ENCODE measurements at places on chromosomes 1 and 21.
A peak's percentile ranks its signal among the peaks of the same experiment; 100 is the strongest.

GRCh38 chr1:206470692-206471414 is 577 bp downstream of the IKBKE start:
- DNase-seq = no peak

GRCh38 chr1:149962039-149962647 is 25.5 kb upstream of the MTMR11 start:
- peak; percentile 23 for DNase-seq

- no peak for DNase-seq
Measured at GRCh38 chr1:54994355-54994990, 4.3 kb upstream of the BSND start.

GRCh38 chr1:245686006-245686405 is 531.2 kb downstream of the KIF26B start:
- no peak for DNase-seq

DNA sequence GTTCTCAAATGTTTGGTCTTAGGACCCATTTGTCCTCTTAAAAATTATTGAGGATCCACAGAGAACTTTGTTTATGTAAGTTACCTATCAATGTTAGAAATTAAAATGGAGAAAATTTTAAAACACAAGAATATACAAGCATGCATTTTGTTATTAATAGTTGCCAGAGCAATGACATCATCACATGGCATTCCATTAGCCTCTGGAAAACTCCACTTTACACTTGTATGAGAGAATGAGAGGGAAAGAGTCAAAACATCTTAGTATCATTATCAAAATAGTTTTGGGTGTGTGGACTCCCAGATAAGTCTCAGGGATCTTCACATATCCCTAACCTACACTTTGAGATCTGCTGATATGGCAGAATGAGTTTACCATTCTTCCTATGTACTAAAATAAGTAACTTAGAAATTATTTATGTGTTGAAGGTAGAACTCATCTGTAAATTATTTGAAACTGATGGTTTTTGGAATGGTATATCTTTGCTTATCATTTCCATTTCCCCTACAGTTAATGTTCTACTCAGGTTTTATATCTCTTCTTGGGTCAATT is 48.8 kb downstream of the RNF220 start:
- DNase-seq = no peak

GRCh38 chr1:151918156-151918555 is 8.8 kb upstream of the THEM4 start:
- DNase-seq = no peak

DNA sequence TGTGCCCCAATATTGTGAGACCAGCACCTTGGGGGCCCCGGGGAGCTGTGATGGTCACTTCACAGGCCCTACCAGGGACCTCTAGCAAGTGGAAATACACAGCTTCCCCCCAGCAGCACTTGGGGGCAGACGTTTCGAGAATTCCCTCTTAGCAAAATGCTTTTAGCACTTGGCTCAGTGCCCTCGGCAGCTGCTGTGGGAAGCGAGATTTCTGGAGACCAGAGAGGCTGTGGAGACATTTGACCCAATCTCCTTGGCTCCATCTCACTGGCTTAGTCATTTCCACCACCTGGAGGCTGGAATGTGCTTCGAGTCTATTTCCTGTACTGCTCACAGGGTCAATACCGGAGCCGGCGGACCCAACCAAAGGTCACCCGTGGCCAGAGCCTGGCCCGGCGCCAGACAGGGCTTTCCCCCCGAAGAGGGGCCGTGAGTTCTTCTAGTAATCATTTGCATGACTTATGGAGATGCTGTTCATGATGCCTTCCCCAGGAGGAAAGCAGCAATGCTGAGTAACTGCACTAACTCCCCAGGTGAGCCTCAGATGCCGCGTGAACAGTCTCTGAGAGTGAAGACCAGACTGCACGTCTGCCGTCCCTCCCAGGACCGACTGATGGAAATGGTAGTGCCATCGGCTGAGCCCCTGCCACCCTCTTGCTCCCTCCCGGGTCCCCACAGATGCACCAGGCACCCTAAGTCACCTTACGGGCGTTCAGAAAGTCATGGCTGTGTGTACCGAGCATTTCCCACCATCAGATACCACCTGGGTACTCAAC is 4.4 kb upstream of the C2CD2 start:
- peak; percentile 53 for DNase-seq

DNA sequence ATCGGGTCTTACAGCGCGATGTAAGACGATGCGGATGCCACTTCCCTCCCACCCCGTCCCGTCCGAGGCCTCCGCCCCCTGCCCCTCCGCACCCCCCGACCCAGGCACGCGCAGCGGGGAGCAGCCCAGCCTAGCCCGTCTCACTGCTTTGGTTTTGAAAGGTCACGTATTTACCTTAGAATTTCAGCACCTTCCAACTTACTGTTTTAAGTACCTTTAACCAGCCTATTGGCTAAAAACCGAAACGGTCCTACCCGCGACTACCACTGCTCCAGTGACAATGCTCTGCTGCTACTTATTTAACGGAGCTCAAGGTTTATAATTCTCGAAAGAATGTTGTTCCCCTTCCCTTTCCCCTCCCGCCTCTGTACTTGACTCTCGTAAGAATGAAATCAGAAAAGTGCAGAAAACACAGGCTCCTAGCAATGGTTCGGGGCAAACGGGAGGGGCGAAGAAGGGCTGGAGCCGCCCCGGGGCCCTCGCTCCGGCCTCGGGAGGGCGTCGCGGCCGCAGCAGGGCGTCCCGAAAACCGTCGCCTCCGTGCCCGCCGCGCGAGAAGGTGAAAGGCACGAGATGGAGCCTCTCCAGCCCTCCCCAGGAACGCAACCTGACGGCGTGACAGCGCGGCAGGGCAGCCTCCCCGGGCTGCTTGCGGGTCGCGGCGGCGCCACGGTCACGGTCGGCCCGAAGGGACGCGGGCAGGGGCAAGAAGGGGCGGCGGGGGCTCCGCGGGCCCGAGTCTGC is 667 bp downstream of the TMEM50B start:
- no peak for DNase-seq

GRCh38 chr1:30808067-30808662 is 50.6 kb upstream of the LAPTM5 start:
- DNase-seq = no peak

DNA sequence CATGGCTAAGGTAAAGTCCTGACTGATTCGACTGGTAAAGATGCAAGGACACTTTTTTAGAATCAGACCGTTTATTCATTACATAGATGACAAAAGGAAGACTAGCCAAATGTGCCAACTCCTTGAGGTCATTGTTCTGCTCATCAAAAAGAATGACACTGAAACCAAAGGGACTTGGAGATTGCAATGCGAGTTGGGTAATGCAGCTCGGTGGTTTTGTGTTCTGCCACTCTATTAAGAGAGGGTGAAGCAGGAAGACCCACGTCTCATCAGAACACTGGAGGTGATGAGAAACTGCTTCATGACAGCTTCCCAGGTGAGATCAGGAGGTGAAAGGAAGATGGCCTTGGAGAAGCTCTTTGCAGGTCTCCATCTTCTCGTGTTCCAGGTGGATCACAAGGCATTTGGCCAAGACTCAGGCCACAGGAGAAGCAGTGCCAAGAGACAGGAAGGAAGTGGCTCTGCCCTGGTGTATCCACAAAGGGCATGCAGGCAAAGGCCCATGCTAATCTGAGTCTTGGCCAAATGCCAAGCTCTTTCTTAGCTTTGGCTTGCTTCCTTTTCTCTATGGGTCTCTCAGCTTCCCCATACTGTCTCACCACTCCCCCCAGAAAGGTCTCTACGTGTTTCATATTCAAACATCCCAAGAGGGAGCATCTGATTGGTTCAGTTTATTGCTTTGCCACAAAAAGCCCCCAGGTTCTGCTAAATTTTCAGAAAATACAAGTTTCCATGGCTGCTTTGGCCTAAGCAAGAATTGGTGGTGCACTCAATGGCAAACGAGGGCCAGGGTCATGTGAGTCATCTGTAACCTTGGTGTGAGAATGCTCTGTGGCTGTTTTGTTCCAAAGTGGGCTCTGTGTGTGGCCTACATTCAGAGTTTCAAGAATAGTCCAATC is 5.7 kb upstream of the CCT8 start:
- DNase-seq = no peak

DNA sequence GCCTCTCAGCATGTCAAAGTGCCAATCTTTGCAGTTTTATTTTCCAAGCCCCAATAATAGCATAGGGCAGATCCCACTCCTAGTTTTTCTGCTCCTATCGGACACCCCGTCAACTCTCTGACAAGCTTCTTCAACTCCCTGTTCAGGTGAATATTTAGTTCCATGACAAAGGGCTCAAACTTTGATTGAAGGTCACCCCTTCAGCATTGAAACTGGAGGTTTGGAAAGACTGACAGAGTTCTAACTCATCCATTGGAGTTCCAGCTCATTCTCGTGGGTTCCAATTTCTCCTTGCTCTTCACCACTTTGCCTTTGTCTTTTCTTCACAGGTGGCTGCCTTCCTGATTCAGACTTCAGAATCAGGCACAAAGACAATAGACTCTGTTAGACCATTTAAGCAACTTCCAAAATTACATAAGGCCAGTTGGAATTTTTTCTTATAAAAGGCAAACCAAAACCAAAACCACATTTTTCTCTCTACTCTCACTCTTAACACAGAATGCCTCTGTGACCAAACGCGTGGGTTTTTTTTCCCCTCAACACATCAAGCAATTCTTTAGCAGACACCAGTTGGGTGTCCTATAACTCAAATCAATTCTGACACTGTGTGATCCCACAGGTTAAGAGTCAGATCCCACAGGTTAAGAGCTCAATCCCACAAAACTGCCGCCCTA is 169.3 kb upstream of the USP25 start:
- no peak for DNase-seq

GRCh38 chr1:43452789-43453441 is 816 bp downstream of the HYI start:
- no peak for DNase-seq

DNA sequence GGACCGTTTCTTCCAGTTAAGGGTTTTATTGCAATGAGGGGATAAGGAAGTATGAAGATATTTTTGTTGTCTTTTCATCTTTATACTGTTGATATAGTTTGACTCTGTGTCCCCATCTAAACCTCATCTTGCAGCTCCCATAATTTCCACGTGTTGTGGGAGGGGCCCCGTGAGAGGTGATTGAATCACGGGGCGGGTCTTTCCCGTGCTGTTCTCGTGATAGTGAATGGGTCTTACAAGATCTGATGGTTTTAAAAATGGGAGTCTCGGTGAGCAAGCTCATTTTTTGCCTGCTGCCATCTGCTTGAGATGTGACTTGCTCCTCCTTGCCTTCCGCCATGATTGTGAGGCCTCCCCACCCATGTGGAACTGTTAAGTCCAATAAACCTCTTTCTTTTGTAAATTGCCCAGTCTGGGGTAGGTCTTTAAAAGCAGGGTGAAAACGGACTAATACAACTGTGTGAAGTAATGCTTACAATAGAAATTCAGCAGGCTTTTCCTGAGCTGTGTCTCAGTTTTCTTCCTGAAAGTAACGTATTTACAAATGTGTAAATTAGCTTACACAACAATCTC is 377.3 kb downstream of the SIPA1L2 start:
- DNase-seq = no peak

DNA sequence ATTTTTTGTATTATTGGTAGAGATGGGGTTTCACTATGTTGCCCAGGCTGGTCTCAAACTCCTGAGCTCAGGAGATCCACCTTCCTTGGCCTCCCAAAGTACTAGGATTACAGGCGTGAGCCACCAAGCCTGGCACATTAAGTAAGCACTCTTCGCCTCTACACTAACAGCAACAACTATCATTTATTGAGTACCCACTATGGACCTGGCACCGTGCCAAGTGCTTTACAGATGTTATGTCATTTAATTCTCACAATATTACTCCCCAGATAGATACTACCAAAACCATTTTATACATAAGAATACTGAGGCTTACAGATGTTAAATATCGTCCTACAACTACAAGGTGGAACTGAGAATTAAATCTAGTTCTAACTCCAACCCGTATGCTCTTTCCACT is 50.1 kb downstream of the TUT4 start:
- no peak for DNase-seq

- DNase-seq = no peak
Measured at GRCh38 chr1:218080863-218081262, 204.2 kb upstream of the RRP15 start.

DNA sequence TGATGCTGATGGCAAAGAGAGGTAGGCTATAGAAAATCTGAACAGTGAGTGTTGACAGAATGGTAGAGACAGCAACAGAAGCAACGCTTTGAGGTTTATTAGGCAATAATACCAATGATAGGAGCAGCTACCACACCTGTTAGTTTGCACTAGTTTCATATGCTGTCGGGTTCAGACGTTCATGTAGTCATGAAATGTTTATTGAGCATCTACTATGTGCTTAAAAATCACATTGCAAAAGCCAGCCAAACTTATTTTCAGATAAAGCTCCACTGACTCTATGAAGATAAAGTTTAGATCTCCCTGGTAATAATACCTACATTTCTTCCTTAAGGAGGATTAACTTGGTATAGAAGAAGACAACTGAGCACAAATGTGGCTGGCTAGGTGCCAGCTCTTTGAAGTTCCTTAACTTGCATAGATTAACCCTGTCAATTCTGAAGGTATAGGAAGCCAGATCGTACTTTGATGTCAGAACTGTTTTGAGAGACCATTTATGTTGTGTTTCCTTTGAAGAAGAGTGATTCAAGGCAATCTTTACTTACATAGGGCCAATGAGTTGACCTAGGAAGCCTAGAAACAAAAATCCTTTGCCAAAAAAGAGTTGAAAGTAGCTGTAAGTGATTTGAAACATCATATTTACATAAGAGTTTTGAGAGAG is 71.5 kb downstream of the DISP1 start:
- DNase-seq = no peak

DNA sequence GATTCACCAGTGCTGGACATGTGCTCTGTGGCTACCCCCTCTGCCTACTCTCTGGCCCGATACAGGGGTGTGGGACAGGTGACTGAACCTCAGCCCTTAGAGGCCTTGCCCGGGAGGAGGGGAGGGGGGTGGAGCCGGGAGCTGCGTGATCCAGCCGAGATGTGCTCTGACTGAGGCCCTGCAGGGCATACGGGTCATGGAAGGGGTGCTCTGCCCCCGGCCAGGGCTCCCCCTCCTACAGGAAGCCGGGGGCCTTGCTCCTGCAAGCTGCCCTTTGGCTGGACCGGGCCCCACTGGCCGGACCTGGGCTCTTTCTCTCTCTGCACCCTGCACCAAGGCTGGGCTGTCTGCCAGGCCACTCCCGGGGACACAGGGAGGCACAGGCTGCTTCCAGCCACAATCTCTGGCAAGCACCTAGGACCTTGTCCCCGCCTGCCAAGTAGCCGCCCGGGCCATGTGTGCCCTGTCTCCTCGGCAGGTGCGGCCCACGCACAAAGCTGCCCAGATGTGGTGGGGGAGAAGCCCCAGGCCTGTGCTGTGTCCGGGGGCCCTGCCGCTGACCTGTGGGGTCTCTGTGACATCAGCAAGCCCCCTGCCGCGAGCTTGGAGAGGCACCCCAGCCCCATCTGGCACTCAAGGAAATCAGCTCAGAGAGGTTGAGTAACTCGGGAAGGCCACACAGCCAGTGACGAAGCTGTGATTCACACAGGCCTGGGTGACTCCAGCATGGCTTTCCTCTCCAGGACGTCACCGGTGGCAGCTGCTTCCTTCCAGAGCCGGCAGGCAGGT is 1.5 kb downstream of the SCNN1D start:
- no peak for DNase-seq

DNA sequence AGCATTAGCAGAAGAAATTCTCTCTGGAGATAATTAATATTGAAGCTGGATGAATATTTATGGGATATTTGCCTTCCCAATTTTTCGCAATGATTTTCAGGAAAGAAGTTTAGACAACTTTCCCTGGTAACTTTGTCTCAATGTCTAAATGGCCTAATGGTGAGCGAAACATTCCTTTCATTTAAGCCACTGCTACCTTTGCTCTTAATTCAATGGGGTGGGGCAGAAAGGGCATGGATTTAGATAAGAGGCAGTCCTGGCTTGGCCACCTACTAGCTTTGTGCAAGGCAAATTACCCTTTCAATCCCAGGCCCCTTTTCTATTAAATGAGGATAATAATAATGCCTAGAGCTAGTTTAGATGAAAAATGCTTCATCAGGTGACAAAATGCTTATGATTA is 27.1 kb upstream of the LYST start:
- no peak for DNase-seq
